ENCODE measurements at places on chromosomes 3 and 15.

GRCh38 chr3:61848885-61849284 lies 287.5 kb downstream of the PTPRG start:
- no peak for DNase-seq

DNA sequence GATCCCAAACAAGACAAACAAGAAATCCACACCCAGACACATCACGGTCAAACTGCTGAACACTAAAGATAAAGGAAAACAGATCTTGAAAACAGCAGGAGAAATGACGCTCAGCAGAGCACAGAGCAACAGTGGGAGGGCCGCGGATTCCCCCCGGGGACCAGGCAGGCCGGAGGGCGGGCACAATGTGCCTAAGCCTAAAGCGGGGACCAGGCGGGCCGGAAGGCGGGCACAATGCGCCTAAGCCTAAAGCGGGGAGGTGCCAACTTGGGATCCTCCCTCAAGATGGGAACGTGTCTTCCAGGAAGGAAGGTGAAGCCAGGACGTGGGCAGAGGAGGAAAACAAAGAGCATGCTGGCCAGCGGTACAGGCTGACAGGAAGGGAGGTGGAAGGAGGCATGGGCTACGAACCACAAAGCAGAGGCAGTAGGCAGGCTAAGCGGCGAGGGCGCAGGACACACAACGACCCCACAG lies 31.1 kb downstream of the CYFIP1 start:
- no peak for DNase-seq

- DNase-seq: no peak
Measured at GRCh38 chr3:193295985-193296384, 55.0 kb downstream of the PLAAT1 start.

DNA sequence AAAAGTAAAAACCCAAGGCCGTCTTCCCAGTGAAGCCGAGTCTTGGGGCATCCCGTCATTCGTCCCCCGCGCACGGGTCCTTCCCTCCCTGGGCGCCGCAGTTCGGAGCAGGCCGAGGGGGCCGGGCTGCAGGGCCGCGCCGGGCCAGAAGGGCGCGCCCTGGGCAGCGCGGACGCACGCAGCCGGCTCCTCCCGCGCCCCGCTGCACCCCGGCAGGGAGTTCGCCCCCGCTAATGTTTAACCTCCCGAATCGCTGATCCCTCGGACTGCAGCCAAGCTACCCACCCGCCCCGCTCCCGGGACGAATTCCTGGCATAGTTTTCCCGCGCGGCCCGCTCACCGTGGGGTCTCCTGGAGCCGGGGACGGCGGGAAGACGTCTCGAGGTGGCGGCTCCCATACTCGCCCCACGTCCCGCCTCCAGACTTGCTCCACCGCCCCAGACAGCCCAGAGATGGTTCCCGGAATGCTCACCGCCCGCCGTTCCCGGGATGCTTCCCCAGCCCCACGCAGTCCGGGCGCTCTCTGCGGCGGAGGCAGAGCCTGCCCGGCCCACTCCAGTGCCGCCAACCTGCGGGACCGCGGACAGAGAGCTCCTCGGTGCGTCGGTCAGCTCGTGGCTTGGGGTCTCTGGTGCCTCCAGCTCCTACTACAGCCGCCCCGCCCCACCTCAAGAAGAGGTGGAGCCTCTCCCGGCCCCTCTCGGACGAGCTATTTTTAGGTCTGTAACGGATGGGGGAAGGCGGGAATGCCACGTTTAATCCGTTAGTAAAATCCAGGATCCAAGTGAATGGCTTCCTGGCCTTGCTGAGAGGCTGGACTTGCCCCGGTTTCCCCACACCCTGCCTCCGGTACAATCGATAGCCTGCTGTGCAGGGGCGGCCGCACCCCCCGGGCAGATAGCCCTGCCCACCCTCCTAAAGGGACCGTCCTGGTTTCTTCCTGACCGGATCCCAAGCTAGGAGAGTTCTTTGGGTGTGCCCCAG lies at the start of gene DZIP1L:
DZIP1L (minus strand) TSS at position 621 of the 984 bp plus-strand sequence. CDS start 11,637 bp downstream, outside the sequence.
- DNase-seq: no peak

DNA sequence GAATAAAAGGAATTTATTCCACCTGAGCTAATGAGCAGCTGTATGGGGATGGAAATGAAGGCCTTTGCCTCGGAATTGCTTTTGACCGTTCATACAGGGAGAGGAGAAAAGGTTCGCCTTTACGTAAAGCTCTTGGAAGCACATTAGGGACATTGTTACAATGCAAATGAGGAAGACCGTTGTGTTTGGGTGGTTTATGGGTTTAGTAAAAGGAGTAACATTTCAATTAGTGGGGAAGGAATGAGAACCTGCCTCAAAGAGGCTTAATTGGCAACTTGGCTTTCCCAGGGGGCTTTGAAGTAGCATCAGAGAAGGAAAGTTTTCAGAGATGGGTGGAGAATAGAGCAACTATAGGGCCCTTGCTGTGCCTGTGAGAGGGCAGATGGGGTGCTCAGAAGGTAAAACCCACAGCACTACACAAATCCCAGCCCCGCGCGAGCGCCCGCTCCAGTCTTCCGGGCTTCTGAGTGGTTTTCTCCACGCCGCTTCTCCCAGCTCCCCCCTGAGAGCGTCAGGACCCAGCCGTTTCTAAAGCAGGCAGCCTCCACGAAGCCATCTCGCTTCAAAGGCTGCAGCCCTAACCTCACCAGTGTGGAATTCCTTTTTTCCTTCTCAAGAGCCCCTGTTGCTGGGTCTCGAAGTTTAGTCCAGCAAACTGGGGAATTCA lies 192.0 kb upstream of the HES1 start:
- no peak for DNase-seq

DNA sequence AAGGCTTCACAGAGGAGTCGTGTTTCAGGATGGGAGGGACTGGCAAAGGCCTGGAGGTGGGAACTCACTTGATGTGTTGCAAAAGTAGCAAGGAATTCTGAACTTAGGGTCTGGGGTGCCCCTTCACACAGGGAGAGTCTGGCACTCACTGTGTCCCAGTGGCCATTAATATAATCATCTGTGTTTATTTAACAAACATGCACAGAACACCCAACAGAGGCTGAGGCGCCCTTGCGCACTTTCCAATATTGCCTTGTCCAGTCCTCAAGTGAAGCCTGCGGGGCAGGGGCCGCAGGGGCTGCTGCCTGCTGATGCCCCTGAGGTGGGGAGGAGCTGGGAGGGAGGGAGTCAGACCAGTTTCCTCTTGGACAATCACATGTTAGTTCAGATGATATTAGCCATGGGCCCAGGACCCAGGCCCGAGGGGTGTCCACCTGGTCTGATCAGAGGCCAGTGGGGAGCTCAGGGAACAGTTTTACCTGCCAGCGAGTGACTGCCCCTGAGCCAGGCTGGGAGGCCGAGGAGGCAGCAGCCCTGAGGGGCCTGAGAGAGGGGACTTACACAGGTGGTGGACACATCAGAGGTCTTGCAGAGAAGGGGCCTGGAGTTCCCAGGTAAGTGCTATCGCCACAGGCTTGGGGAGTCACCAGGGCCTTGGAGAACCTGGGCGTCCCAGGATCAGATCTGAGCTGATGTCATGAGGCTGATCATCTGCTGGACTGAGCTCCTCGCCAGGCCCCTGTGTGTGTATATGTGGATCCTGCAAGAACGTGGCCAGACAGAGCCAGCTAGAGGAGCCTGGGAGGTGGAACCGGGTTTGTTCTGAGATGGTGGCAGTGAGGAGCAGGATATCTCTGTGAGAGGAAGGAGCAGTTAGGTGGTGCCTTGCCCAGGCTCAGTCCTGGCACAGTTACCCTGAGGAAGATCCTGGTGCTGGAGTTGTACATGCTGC lies 13.8 kb upstream of the TXNRD3 start:
- no peak for DNase-seq

GRCh38 chr3:49648354-49649019 lies 25.7 kb upstream of the APEH start:
- no peak for DNase-seq

- no peak for DNase-seq
Measured at GRCh38 chr3:111570404-111571030, 24.6 kb downstream of the ZBED2 start.

DNA sequence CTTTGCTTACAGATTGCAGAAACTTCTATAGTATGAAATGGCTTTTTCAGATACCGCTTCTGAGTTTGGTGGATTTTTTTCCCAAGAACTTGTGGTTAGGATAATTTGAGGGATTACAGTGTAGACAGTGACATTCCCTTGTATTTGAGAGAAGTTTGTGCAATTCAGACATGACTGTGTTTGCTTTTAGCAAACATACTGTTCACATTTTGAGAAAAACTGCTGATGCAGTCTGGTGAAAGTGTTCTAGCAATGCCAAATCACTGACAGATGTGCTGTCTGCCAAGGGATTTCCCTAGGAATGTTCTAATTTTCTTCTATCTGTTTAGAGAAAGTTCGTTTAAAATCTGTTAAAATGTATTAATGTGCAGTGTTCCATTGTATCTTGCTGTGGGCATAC lies 652.6 kb downstream of the FHIT start:
- no peak for DNase-seq

DNA sequence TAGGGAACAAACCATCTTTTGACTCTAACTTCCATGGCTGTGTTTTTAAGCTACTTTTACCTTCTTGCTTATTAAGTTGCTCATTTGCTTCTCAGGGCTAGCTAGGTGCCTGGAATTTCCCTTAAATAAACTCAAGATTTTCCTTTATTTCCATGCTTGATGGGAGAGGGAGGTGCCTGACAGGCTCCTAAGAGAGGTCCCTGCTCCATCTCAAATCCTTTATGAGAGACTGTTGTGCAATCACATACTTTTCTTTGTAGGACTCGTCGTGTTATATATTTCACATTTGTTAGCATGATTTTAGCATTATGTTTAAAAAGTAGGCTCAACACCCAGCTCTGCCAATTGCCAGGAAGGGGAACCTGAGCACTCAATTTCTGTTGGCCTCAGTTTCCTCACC lies 95.7 kb downstream of the SAMMSON start:
- DNase-seq: no peak

- no peak for DNase-seq
Measured at GRCh38 chr3:56851966-56852884, 50.5 kb upstream of the ARHGEF3 start.

DNA sequence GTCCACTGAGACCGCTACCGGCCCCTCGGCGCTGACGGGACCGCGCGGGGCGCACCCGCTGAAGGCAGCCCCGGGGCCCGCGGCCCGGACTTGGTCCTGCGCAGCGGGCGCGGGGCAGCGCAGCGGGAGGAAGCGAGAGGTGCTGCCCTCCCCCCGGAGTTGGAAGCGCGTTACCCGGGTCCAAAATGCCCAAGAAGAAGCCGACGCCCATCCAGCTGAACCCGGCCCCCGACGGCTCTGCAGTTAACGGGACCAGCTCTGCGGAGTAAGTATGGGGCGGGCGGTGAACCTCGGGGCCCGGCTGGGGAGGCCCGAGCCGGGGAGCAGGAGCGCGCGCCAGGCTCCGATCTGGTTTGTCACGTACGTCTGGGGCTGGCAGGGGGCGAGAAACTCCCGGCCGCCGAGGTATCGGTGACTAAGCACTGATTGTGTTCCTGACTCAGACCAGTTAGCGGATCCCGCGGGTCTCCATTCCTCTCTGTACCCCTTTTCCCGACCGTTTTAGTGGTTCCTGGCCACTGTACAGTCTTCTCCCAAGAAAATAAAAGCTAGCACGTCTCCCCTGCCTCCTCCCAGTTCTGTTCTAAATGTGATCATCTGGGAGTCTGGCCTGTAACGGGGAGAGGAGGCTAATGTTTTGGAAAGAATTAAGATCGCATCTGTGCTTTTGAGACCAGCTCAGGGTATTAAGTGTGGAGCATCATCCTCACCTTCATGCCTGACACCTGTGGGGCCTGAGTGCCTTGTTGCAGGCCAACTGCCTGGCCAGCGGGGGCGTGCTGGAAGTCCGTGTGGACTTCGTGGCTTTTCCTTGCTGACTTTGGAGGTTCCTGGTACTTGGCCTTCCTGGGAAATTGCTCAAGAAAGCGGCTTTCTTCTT lies 691 bp downstream of the MAP2K1 start:
- DNase-seq: no peak

DNA sequence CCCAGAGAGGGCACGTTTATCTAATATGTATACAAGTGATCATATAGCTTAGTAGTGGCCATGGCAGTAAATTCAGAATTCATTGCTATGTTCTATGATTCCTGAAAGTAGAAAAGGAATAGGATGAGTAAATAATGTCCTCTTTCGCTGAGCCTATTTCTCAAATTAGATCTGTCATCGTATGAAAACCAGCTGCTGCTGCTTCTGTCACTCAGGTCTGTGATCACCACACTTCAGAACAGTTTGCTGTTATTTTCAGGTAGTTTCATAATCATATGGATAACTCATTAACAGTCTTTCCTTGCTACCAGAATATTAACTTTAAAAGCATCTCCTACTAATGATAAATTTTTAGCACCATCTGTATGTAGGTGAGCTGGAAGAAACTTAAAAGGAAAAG lies 289.1 kb upstream of the AZI2 start:
- no peak for DNase-seq

DNA sequence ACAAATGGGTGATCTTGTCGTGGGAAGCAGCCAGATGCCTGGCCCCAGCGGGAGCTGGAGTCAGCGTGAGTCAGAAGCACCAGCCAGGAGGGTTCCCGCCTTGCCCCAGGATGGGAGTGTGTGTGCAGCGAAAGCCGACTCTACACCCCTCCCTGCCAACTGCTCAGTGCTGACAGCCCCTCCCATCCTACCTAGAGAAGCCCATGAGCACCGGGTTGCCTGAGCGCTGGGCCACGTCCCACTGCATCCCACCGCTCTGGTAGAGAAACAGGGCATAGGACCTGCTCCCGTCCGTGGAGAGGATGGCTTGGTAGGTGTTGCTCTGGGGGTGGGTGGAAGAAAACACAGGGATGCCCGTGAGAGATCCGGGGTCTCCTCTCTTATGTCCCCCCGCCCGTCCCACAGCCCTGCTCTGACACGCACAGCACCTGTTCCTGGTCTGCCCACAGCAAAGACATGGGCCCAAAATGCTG lies 42.9 kb downstream of the MUC4 start:
- DNase-seq: no peak

DNA sequence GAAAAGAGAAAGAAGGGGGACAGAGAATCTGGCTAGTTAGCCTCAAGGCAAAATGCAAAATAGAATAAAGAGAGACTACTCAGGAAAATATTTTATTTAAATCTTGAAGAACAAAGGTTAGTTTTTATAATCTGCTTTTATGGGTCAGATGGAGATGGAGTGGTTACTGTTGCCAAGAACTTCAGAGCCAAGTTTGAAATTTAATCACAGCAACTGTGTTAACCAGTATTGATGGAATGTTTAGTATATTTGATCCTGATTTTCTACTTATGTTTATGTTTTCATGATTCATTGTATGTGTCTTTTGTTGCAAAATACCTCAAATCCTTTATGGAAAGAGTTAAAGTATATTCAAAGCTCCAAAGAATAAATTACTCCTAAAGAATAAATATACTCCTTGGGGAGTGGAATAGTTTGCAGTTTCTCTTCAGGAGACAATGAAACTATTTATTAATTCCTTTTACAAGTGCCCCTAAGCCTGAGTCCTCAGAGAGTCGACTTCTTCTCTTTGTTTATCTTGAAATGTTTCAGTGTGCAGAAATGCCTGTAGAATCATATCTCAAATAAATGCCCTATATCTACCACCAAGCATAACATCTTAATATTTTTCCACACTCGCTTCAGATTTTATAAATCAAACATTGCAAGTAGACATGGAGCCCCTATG lies 60.9 kb upstream of the THSD4 start:
- DNase-seq: no peak

Measured in NCI-H1417 treated with DMSO at 0.1 percent for 48 hours (cell line).